AG08395 (cell line): ENCODE measurements at places on chromosomes 13 and 19.

- no peak for DNase-seq
Measured at GRCh38 chr13:32881777-32882145, 134.5 kb upstream of the KL start.

- DNase-seq = no peak
Measured at GRCh38 chr19:10374931-10375330, 5.4 kb downstream of the TYK2 start.

DNA sequence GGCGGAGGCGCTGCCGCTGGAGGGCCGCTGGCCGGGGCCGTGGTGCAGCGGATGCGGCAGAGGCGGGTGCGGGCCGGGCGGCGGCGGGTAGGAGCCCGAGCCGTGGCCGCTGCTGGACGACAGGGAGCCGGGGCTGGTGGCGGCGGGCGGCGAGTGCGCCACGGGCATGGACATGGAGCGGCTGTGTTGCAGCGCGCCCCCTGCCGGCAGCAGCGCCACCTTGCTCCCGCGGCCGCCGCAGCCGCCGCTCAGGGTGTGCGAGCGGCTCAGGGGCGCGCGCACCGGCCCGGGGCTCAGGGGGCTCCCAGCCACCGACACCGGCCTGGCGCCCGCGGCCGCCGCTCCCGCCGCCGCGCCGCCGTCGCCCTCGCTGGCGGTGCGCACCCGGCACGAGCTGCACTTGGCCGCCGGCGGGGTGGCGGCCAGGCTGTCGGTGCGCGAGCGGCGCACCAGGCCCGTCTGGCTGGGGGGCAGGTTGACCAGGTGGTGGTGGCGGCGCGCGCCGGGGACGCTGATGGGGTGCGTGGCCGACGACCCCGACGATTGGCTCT is 1.7 kb downstream of the IRS2 start:
- peak; percentile 67 for DNase-seq

DNA sequence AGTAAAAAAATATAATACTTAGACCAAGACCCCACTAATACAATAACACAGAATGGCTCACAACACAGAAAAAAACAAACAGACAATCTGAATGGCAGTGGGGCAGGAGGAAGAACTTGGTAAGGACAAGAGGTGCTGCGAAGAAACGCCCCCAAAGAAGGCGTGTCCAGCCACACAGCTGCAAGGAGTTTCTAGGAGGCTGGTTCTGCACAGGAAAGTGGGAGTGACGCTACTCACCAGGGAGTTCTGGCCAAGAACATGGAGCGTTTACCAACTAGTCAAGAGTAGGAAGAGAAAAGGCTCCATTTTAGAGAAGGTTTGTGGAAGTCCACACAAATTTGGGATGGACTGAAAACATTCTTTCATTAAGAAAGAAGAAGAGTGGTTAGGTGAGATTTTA is 95.3 kb upstream of the SLC15A1 start:
- no peak for DNase-seq

- DNase-seq = no peak
Measured at GRCh38 chr19:54355675-54356074, 9.1 kb downstream of the LAIR1 start.
